ENCODE measurements at places on chromosomes 4 and X. TPM values are rescaled to one million over a fixed set of nuclear protein-coding genes. Genes with fewer than 3 reads are reported as not detected.
A peak's percentile ranks its signal among the peaks of the same experiment; 100 is the strongest.

DNA sequence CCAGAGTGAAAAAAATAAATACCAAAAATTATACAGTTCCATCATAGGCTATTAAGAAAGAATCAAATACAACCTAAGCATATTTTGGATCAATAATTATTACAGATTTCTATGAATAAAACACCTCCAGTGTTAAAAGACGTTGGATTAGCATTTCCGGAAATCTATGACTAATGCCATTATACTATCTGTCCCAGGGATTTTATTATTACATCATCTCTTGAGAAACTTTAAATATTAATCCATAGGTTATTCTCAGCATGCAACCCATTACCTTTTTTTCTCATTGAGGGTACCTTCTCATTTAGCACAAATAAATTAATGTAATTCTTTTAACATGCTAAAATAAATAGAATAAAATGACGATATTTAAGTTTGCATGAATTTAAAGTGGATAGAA, 44.6 kb downstream of the CXorf58 start:
- no peak for DNase-seq
- no peaks in the 10 kb centered on the region for H3K36me3 ChIP-seq
- H3K4me1 ChIP-seq = no peaks in the 10 kb centered on the region
- no peak overlapping the region for H3K4me3 ChIP-seq

- H3K27ac ChIP-seq = no peak overlapping the region
- H3K4me1 ChIP-seq = no peaks in the 10 kb centered on the region
- no peak for DNase-seq
- no peaks in the 10 kb centered on the region for H3K36me3 ChIP-seq
- H3K27me3 ChIP-seq = no peaks in the 10 kb centered on the region
Observed at GRCh38 chrX:132708529-132708928, 219.7 kb upstream of the MBNL3 start.

DNA sequence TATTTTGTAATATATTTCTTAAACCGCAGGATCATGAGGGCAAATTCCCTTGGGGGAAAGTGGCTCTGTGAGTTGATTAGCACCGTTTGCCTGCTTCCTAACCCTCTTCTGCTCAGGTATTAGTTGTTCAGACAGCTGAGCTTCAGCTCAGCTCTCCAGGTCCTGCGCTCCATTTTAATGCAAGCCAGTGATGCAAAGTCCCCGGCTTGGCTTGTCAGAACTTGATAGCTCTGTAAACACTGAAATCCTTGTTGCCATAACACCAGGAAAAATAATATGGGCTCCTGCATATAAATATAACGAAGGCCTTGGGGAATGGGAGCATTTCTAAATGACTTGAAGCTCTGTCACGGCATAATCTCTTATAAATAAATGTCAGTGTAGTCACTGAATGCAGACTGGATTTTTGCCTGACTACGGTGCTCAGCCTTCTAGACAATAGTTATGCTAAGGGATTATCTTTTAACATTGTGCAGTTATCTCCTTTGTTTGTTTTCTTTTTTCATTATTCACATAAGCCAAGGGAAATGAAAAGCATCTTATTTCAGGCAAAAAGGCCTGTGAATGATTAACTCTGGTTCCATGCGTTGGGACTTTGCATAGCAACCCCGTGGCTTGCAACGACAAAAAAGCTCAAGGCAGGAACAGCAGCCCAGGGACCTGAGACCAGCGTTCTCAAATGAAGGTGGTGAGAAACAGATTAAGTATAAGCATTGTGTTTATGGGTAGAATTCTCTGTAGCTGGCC, 253.2 kb downstream of the SPRY1 start:
- H3K4me3 ChIP-seq = no peak overlapping the region
- no peaks in the 10 kb centered on the region for H3K4me1 ChIP-seq
- peak overlapping the region; percentile 73 for H3K27ac ChIP-seq
- H3K27me3 ChIP-seq = no peaks in the 10 kb centered on the region

VEGFC gene
- total RNA-seq = 1.1 TPM

DNA sequence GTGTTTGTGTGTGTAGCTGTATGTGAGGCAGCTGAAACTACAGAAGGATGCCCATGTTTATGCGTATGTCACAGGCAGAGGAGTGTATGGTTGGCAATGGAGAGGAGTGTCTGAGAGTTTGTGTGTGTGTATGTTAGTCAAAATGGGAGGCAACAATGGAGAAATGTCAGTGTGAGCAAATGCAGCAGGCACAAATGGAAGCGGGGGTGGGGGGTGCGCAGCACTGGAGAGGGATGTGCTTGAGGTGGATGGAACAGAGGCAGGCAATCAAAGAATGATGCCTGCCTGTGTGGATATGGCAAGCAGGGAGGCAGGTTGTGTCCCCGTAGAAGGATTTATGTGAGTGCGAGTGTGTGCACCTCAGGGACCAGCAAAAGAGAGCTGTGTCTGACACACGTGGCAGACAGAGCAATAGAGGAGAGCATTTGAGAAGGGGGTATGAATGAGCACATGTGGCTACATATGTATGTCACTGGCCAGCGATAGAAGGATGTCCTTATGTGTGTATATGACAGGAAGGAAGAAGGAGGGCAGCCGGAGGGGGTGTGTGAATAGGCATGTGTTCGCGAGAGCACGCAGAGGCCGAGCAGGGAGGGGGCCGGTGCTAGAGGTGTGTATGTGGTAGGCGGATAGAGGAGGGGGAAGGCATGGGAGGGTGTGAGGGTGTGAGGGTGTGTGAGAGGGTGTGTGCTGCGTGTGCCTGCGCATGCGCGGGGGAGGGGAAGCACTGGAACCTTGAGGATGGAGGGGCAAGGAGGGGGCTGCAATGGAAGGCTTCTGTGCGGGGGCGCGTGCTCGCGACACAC, 1.1 kb downstream of the PJA1 start:
- H3K4me1 ChIP-seq = no peaks in the 10 kb centered on the region
- no peaks in the 10 kb centered on the region for H3K36me3 ChIP-seq
- peak; percentile 39 for DNase-seq
- no peak overlapping the region for H3K27ac ChIP-seq
- H3K27me3 ChIP-seq = peaks cover 4% of the 10 kb centered on the region
- H3K4me3 ChIP-seq = peak overlapping the region; percentile 49

GPR50 gene
- total RNA-seq = not detected

- H3K4me3 ChIP-seq = no peak overlapping the region
- DNase-seq = no peak
- H3K27me3 ChIP-seq = no peaks in the 10 kb centered on the region
- no peak overlapping the region for H3K27ac ChIP-seq
Observed at GRCh38 chrX:69096963-69097362, 68.3 kb downstream of the PJA1 start.

DNA sequence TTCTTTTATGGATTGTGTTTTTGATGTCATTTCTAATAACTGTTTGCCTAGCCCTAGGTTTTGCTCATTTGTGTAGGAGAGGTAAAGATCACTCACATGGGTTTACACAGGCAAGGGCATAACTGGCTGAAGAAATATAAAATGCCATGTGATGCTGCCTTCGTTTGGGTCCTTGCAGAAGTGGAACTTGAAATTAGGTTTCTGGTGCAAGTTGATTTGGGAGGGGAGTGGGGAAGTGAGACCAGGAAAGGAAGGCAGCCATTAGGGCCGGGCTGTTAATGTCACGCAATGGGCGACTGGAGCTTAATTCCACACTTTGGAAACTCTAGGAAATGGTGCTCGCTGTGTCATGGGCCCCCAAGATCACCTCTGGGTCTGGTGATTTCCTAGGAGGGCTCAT, 14.5 kb downstream of the CLCN4 start:
- H3K27ac ChIP-seq = no peak overlapping the region
- no peak overlapping the region for H3K4me3 ChIP-seq
- H3K4me1 ChIP-seq = no peaks in the 10 kb centered on the region
- H3K27me3 ChIP-seq = no peaks in the 10 kb centered on the region

DNA sequence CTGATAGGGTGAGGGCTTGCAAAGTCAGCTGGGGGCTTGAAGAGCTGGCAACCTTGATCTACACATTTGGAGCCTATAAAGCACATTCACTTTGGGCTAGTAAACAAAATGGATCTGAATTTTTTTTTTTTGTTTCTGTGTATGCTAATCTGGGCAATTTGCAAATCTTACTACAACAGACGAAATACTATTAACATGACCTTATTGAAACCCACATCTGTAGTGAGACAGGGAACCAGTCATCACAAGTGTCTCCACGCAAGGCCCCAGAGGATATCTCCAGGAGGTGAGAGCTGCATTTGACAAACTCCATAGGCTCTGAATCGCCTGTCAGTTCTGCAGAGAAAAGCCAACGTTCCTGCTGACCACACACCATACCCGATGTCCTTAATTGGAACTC, 33.0 kb upstream of the TFDP3 start:
- H3K4me1 ChIP-seq = no peaks in the 10 kb centered on the region
- H3K4me3 ChIP-seq = no peak overlapping the region
- H3K27me3 ChIP-seq = no peaks in the 10 kb centered on the region
- H3K36me3 ChIP-seq = no peaks in the 10 kb centered on the region
- no peak for DNase-seq
- H3K27ac ChIP-seq = no peak overlapping the region

DNA sequence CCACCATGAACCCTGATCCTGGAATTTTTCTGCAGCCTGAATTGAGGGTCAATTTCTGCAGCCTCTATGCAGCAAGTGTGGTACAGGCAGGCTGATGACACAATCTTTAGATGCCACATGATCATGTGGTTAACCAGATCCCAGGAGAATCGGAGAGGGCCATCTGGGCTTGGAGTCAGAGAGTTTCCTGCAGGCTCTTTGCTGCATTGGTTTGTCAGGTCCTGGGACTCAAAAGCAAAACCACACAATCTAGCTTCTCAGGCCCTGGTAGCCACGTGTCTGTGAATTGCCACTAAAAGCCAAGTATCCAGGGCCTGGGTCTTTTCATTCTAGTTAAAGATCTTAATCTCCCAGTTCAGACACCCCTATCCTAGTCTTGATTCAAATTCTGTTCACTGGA, 464.5 kb downstream of the BCOR start:
- no peak overlapping the region for H3K4me3 ChIP-seq
- no peak overlapping the region for H3K27ac ChIP-seq
- no peaks in the 10 kb centered on the region for H3K4me1 ChIP-seq
- H3K27me3 ChIP-seq = no peaks in the 10 kb centered on the region

- H3K36me3 ChIP-seq = no peaks in the 10 kb centered on the region
- H3K4me3 ChIP-seq = no peak overlapping the region
- H3K27ac ChIP-seq = no peak overlapping the region
- H3K27me3 ChIP-seq = no peaks in the 10 kb centered on the region
Observed at GRCh38 chr4:6123116-6123515, 77.2 kb downstream of the JAKMIP1 start.

GRCh38 chrX:15170927-15171326, 99.0 kb downstream of the ASB9 start:
- no peak for DNase-seq
- no peak overlapping the region for H3K4me3 ChIP-seq

DNA sequence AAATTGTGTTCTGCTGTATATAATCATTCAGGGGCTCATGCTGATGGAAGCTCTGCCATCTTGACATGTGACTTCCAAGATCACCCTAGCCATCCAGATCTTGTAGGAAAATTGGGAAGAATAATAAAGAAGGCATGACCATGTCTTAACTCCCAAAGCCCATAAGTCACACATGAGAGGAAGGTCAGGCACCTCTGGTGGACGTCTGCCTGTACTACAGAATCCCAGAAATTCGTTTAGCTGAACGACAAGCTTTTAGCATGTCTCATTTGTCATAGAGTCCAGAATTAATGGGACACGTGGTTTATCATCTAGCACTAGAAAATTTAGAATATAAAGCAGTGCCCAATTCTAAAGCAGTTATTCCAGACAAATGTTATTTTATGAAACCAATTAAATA, 212.7 kb downstream of the CENPC start:
- H3K4me3 ChIP-seq = no peak overlapping the region
- no peaks in the 10 kb centered on the region for H3K27me3 ChIP-seq
- DNase-seq = no peak
- no peaks in the 10 kb centered on the region for H3K4me1 ChIP-seq
- H3K27ac ChIP-seq = no peak overlapping the region

Data from colonic mucosa (tissue), 4 donors.